IgD-negative memory B cell (primary cell): ENCODE measurements at places on chromosomes 3 and 15. TPM values are rescaled to one million over a fixed set of nuclear protein-coding genes. Genes with fewer than 3 reads are reported as not detected.

Gene CACNA2D2
- 0.11 TPM for polyA plus RNA-seq

Gene RTP3
- not detected for polyA plus RNA-seq

Gene RARB
- 0.21 TPM for polyA plus RNA-seq

Gene APOD
- polyA plus RNA-seq, result not detected

Gene ACOX2
- polyA plus RNA-seq, result not detected
